ENCODE measurements at places on chromosomes 5 and 9.

DNA sequence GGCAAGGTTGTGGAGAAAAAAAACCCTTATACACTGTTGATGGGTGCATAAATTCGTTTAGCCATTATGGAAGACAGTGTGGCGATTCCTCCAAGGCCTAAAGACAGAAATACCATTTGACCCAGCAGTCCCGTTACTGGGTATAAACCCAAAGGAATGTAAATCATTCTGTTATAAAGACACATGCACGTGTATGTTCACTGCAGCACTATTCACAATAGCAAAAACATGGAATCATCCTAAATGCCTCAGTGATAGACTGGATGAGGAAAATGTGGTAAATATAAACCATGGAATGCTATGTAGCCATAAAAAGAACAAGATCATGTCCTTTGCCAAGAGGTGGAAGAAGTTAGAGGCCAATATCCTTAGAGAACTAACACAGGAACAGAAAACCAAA is 119.9 kb upstream of the PRR16 start:
- H3K4me3 ChIP-seq, result no peak overlapping the region
- no peak for DNase-seq
- no peak overlapping the region for H3K27ac ChIP-seq

DNA sequence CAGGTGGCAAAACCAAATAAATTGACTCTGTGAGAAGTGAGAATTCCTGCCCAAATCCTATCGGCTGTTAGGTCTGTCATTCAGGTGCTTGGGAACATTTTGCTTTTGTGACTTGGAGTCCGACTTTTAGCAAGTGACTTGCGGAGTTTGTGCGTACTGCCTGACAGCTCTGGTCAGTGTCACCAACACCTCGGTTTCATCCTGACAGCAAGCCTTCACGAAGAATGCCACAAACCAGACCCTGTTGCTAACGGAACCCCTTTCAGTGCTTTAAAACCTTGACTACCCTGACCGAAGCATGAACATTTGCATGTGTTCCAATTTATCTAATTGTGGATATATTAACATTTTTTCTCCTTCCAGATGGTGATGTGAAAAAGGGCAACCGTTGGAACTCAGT is 26.5 kb downstream of the LIX1 start:
- H3K4me3 ChIP-seq, result no peak overlapping the region
- peaks cover 3% of the 10 kb centered on the region for H3K27me3 ChIP-seq
- peaks cover 11% of the 10 kb centered on the region for H3K4me1 ChIP-seq
- DNase-seq, result no peak

- no peak for DNase-seq
- H3K27ac ChIP-seq, result no peak overlapping the region
- no peak overlapping the region for H3K4me3 ChIP-seq
- peaks cover 14% of the 10 kb centered on the region for H3K4me1 ChIP-seq
Measured at GRCh38 chr9:132049323-132049882, 30.3 kb downstream of the MED27 start.

DNA sequence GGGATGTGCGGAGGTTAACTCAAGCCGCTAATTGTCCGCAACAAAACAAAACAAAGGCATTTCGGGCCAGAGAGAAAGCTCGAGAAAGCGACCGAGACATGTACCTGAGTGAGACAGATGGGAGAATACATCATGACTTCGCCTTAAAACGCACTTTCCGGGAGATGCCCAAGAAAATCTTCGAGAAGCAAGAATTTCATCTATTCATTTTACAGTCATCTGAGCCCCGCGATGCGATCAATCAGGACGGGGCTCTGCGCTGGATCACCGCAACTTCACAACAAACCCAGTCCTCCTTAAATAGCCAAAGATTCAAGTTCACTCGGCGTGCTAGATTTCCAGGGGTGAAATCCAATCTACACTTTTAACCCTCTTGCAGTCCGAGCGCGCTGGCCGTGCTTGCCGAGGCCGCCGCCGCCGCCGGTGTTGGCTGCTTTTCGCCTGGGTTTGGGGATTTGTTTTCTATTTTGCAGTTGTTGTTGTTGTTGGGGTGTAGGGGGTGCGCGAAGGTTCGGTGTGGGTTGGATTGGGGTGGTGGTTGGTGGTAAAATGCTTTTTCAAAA is 482 bp downstream of the NFIB start:
- H3K36me3 ChIP-seq, result peaks cover 8% of the 10 kb centered on the region
- DNase-seq, result no peak
- H3K27me3 ChIP-seq, result peaks cover 55% of the 10 kb centered on the region
- H3K4me3 ChIP-seq, result peak overlapping the region; percentile 61
- H3K27ac ChIP-seq, result no peak overlapping the region

GRCh38 chr5:42605490-42605889 is 151.1 kb upstream of the CCDC152 start:
- no peak for DNase-seq
- no peak overlapping the region for H3K4me3 ChIP-seq
- no peaks in the 10 kb centered on the region for H3K4me1 ChIP-seq

GRCh38 chr9:120481248-120481647 is 98.7 kb downstream of the CDK5RAP2 start:
- H3K4me3 ChIP-seq, result no peak overlapping the region
- DNase-seq, result no peak
- H3K4me1 ChIP-seq, result peaks cover 8% of the 10 kb centered on the region

- H3K4me1 ChIP-seq, result peaks cover 6% of the 10 kb centered on the region
- no peak for DNase-seq
- no peak overlapping the region for H3K27ac ChIP-seq
- no peaks in the 10 kb centered on the region for H3K27me3 ChIP-seq
Measured at GRCh38 chr5:81786496-81786895, 35.6 kb upstream of the SSBP2 start.

DNA sequence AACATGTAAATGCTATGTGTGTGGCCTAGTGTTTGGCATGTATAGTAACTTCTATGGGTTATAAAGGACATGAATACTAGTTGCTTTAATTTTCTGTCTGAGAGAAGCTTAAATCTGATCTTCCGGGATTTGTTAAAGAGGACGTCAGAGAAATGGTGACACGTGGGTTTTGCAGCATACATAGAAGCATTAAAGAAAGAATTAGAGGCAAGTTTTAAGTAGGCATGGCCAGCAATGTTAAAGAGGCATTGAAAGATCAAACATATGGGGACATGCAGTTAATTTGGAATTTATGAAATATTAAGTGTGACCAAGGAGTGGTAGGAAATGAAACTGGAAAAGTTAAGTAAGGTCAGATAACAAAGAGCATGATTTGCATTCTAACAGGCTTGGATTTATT is 311.4 kb upstream of the RIOK2 start:
- H3K36me3 ChIP-seq, result no peaks in the 10 kb centered on the region
- H3K27ac ChIP-seq, result no peak overlapping the region
- H3K27me3 ChIP-seq, result no peaks in the 10 kb centered on the region
- H3K4me3 ChIP-seq, result no peak overlapping the region
- H3K4me1 ChIP-seq, result no peaks in the 10 kb centered on the region
- no peak for DNase-seq

- H3K27me3 ChIP-seq, result peaks cover 48% of the 10 kb centered on the region
- no peak overlapping the region for H3K27ac ChIP-seq
- H3K4me3 ChIP-seq, result no peak overlapping the region
Measured at GRCh38 chr5:181127907-181128626, 2.9 kb downstream of the OR2V1 start.

- H3K36me3 ChIP-seq, result no peaks in the 10 kb centered on the region
- H3K4me3 ChIP-seq, result no peak overlapping the region
- peaks cover 5% of the 10 kb centered on the region for H3K27me3 ChIP-seq
- no peak for DNase-seq
- peaks cover 3% of the 10 kb centered on the region for H3K4me1 ChIP-seq
Measured at GRCh38 chr5:32182463-32183063, 8.4 kb upstream of the GOLPH3 start.

DNA sequence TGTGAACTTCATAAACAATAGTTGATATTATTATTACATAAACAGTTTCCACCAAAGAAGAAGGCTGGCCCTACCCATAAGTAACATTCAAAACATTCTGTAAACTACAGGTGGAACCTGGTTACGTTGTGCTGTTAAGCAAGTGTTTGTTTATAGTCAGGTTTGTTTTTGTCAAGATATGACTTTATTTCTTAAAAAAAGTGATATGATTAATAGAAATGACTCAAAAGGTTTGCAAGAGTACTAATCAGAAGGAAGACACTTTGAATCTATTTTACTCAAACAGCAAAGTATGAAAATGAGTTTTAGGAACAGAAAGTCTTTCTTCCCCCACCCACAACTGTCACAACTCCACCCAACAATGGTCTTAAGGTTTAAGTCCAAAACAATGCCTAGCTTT is 220.8 kb downstream of the PLK2 start:
- H3K27me3 ChIP-seq, result peaks cover 2% of the 10 kb centered on the region
- H3K36me3 ChIP-seq, result no peaks in the 10 kb centered on the region
- H3K4me3 ChIP-seq, result no peak overlapping the region

GRCh38 chr9:109779711-109780452 is at the start of gene PALM2AKAP2:
PALM2AKAP2 (plus strand) TSS chr9:109780198; CDS start chr9:109780489, 291 bp downstream.
- no peaks in the 10 kb centered on the region for H3K36me3 ChIP-seq
- peaks cover 28% of the 10 kb centered on the region for H3K27me3 ChIP-seq
- H3K4me1 ChIP-seq, result no peaks in the 10 kb centered on the region
- H3K27ac ChIP-seq, result no peak within 1 kb of the TSS
- H3K4me3 ChIP-seq, result no peak within 1 kb of the TSS
- no peak for DNase-seq

- no peak overlapping the region for H3K4me3 ChIP-seq
- H3K4me1 ChIP-seq, result no peaks in the 10 kb centered on the region
- no peaks in the 10 kb centered on the region for H3K27me3 ChIP-seq
- DNase-seq, result no peak
Measured at GRCh38 chr9:72925126-72925789, 27.6 kb downstream of the ALDH1A1 start.

GRCh38 chr9:14193328-14193990 is 120.5 kb downstream of the NFIB start:
- H3K36me3 ChIP-seq, result no peaks in the 10 kb centered on the region
- DNase-seq, result no peak
- no peaks in the 10 kb centered on the region for H3K27me3 ChIP-seq
- no peak overlapping the region for H3K27ac ChIP-seq
- H3K4me3 ChIP-seq, result no peak overlapping the region
- H3K4me1 ChIP-seq, result no peaks in the 10 kb centered on the region

DNA sequence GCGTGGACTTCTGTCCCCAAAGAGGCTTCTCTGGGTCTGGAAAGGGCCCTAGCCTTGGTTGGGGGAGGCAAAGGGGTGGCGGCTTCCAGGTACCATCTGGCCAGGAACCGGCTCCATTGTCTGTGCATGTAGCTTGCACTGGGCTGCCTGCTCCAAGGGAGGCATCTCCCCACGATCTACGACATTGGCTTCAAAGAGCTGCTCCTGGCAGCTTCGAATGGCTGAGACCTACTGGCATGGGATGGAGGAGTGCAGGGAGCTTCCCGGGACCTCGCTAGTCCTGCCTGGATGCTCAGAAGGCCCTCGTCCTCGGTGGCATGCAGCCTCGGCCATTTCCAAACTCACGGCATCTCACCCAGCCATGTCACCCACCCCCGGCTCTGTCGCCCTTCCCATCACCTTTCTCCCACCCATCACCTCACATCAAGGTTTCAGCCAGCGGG is 137.8 kb downstream of the KCNIP1 start:
- no peak overlapping the region for H3K27ac ChIP-seq
- H3K4me1 ChIP-seq, result no peaks in the 10 kb centered on the region
- H3K4me3 ChIP-seq, result no peak overlapping the region
- DNase-seq, result no peak

DNA sequence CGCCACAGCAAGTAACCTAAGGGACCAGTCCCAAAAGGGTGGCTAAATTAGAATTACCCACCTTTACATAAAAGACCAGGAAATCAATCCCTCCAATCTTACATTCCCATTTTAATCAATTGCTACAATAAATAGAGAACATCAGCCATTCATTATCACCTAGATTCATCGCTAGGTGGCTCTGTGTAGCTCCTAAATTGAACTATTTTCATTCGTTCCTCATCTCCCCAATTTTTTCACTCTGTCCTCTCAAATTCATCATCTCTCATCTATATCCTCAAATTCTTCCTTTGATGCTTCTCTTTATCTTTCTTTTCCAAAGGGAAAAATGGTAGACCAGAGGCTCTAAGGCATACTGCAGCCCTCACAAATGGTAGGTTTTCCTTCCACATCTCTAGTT is 108.2 kb upstream of the TNC start:
- no peaks in the 10 kb centered on the region for H3K36me3 ChIP-seq
- H3K4me1 ChIP-seq, result no peaks in the 10 kb centered on the region
- H3K4me3 ChIP-seq, result no peak overlapping the region
- DNase-seq, result no peak
- H3K27me3 ChIP-seq, result peaks cover 7% of the 10 kb centered on the region
- H3K27ac ChIP-seq, result no peak overlapping the region

DNA sequence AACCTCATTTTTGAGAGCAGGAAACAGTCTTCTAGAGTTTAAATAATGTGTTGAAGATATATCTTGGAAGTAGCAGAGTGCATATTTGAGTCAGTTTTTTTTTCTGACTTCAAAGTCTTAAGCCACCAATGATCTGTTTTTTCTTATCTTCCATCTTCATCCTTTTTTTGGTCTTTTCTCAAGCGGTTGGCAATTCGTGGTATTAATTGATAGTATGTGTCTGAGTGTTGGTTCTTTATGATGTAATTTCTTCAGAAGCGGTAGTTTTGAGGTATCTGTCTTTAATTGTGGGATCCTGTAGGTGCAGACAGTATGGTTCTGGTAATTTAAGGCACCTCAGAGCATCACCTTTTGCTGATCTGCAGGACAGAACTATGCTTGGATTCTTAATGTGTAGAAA is 3.9 kb downstream of the CSNK1G3 start:
- H3K27me3 ChIP-seq, result no peaks in the 10 kb centered on the region
- peak overlapping the region; percentile 29 for H3K27ac ChIP-seq
- peaks cover 75% of the 10 kb centered on the region for H3K4me1 ChIP-seq
- peak overlapping the region; percentile 18 for H3K4me3 ChIP-seq
- no peak for DNase-seq

- H3K27me3 ChIP-seq, result peaks cover 23% of the 10 kb centered on the region
- no peaks in the 10 kb centered on the region for H3K36me3 ChIP-seq
- H3K27ac ChIP-seq, result no peak overlapping the region
- H3K4me3 ChIP-seq, result no peak overlapping the region
Measured at GRCh38 chr5:116062352-116062751, 22.5 kb upstream of the COMMD10 start.

DNA sequence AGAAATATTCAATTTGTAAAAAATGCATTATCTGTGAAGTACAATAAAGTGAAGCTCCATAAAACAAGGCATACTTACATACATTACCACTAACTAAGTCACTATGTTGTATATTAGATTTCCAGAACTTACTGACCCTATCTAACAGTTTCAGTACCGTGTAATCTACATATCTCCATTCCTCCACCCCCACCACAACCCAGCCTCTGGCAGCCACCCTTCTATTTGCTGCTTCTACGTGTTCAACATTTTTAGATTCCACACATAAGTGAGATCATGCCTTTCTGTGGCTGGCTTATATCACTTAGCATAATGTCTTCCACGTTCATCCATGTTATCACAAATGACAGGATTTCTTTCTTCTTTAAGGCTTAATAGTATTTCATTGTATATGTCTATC is 15.1 kb upstream of the HSDL2 start:
- H3K36me3 ChIP-seq, result peaks cover 2% of the 10 kb centered on the region
- H3K4me1 ChIP-seq, result peaks cover 18% of the 10 kb centered on the region
- no peak overlapping the region for H3K4me3 ChIP-seq
- DNase-seq, result no peak
